Activated T-helper 1 cell treated with Interleukin-2 at 50 U/mL for 16 hours (primary cell): ENCODE measurements at places on chromosomes 7 and 10.

DNA sequence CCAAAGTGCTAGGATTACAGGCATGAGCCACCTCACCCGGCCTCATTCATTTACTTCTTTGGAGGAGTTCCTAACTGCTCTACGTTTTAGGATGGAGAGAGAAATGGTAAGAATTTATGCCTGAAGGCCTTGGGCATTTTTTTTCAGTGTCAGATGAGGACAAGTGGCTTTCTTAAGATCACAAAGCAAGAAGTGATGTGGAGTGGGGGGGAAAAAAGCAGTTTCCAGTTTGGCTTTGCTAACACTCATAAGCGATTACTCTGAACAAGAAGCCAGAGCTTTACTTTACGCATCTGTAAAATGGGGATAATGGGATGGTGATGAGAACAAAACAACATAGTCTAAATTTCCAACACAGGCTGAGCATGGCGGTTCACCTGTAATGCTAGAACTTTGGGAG lies 2.6 kb upstream of the PPIA start:
- DNase-seq = no peak

DNA sequence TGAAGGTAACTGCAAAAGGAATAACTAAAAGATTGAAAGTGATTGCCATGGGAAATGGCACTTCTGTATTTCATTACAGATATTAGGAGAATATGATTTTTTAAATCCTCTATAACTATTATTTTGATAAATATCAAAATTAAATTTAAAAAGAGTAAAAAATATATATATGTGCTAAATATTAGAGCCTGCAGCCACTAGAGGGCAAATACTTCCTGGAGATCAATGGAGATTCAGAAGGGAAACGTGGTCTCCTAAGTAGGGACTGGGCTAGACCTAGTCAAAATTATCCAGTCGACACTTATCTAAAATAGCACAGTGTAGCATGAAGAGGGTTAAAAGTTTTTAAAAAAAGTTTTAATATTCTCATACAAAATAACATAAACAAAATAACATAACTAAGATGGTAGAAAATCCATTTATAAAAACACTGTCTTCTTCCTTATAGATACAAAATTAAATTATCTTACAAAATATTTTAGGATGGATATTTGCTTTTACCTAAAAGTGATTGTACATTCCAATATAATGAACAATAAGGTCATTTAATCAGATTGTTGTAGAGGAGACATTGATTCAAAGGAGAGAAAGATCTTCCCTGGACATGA lies 434.3 kb downstream of the MDFIC start:
- DNase-seq = no peak

- no peak for DNase-seq
Observed at GRCh38 chr10:66244953-66245352, 680.9 kb upstream of the LRRTM3 start.

GRCh38 chr10:100632027-100632426 lies 96.3 kb downstream of the HIF1AN start:
- DNase-seq = no peak

DNA sequence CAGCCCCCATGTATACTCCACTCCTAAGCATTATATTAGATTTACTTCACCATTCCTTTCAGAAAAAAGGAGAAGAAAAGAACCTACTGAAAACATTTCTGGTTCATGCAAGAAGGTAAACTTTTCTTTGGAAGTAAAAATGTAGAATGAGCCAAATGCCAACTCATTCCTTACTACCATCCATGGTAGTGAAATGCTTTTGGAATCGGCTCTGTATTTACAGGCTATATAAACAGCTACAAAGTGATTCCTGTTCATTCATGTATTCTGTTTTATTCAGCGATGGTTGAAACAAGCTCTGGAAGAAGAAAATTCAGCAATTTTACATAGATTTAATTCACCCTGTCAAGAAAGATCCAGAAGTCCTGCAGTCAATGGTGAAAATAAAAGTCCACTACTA lies 91.6 kb downstream of the KMT2E start:
- no peak for DNase-seq
